Uterus (tissue), 4 donors: ENCODE measurements at places on chromosomes 3 and 15. TPM values are rescaled to one million over a fixed set of nuclear protein-coding genes. Genes with fewer than 3 reads are reported as not detected.
A peak's percentile ranks its signal among the peaks of the same experiment; 100 is the strongest.

- H3K4me3 ChIP-seq = no peak overlapping the region
- H3K4me1 ChIP-seq = no peaks in the 10 kb centered on the region
- no peaks in the 10 kb centered on the region for H3K36me3 ChIP-seq
- DNase-seq = no peak
- H3K27ac ChIP-seq = no peak overlapping the region
- no peaks in the 10 kb centered on the region for H3K27me3 ChIP-seq
These were observed 27.2 kb downstream of the PLCL2 start for GRCh38 chr3:16911916-16912315.

DNA sequence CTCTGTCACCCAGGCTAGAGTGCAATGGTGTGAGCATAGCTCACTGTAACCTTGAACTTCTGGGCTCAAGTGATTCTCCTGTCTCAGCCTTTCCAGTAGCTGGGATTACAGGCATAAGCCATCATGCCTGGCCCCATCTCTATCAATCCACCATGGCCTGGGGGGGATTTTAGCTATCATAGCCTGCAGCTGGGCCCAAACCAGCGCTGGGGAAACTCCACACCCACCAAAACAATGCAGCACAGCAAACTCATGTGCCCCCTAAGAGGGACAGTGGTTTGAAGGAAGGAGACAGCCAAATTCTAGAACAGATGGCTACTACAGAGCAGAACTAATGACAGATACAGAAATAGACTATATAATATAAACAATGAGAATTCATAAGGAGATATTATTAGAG is 13.8 kb upstream of the NSMCE3 start:
- no peaks in the 10 kb centered on the region for H3K36me3 ChIP-seq
- no peaks in the 10 kb centered on the region for H3K4me1 ChIP-seq
- H3K4me3 ChIP-seq = no peak overlapping the region
- no peaks in the 10 kb centered on the region for H3K27me3 ChIP-seq

DNA sequence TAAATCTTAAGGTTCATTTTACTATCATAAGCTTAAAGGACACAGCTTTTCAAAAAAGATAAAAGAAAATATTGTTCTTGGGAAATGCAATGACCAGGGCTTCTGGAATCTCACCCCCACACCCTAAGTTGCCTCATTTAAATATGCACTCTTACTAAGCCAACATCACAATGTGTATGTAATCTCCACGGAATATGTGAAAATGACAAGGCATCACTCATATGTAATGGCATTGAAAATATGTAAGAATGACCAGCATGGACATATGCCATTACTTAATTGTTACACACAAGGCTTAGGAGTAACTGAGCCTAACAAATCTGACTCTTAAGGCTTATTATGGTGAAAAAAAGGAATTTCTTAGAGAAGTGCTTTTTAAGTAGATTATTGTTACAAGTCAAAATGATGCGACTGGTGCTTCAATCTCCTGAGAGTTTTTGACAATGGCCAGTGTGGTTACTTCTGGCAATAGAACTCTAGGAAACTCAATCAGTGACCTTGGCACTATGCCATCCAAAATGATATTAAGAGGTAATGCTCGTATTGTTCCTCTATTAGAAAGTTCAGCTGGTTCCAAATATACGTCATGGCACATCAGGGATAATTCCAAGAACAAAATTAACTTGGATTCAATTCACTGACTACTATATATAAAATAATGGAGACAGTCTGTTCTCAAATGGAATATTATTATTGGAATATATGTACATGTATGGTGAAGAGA is 290.0 kb upstream of the PLSCR5 start:
- no peaks in the 10 kb centered on the region for H3K36me3 ChIP-seq
- no peak overlapping the region for H3K4me3 ChIP-seq
- no peaks in the 10 kb centered on the region for H3K4me1 ChIP-seq
- H3K27me3 ChIP-seq = no peaks in the 10 kb centered on the region
- no peak for DNase-seq
- no peak overlapping the region for H3K27ac ChIP-seq

DNA sequence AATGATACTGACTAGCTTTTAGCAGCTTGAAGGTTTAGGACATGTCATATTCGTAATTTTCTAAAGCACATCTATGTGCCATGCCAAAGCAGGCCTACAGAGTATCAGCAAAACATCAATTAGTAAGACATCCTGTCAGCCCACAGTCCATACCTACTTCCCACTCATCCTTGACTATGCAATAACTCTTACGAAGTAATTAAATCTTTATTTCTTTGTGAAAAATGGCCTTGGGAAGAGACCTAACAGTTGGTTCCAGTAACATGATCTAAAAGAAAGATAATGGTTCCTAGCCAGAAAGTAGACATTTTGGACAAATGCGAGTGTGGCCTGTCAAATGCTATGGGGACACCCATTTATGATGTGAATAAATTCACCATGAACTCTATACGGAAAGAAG is 172.6 kb upstream of the TNIK start:
- H3K36me3 ChIP-seq = no peaks in the 10 kb centered on the region
- H3K4me1 ChIP-seq = no peaks in the 10 kb centered on the region
- no peaks in the 10 kb centered on the region for H3K27me3 ChIP-seq
- no peak overlapping the region for H3K4me3 ChIP-seq

DNA sequence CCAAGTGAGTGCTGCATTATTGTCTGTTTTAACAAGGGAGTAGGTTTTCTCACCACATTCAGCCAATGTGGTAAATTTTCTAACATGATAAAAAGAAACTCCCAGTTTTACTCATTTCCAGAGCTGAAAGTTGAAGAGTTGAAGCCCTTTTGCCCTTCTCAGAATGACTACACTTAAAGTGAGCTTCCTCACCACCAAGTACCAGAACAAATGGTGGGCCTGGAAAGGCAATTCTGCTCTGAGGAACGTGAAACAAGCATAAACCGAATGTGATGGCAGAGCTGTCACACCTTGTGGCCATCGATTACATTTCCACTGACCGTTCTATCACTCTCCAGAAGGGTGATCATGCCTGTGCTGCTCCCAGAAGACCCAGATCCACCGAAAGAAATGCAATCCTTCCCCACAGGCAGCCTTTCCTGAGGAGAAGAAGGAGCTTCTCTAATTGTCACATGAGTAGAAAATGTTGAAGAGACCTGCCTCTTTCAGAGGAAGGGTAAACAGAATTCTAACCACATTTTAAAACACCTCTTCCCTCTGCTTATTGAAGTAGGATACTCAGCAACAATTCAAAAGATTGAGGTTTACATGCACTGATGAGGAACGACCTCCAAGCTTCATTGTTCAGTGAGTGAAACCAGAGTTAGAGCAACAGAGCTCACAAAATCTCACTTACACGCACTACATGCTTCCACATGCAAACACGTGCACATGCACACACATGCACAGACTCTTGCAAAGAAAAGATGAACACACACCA is 21.4 kb upstream of the CCR9 start:
- DNase-seq = no peak
- H3K27ac ChIP-seq = no peak overlapping the region
- H3K4me3 ChIP-seq = no peak overlapping the region
- no peaks in the 10 kb centered on the region for H3K4me1 ChIP-seq
- no peaks in the 10 kb centered on the region for H3K27me3 ChIP-seq

DNA sequence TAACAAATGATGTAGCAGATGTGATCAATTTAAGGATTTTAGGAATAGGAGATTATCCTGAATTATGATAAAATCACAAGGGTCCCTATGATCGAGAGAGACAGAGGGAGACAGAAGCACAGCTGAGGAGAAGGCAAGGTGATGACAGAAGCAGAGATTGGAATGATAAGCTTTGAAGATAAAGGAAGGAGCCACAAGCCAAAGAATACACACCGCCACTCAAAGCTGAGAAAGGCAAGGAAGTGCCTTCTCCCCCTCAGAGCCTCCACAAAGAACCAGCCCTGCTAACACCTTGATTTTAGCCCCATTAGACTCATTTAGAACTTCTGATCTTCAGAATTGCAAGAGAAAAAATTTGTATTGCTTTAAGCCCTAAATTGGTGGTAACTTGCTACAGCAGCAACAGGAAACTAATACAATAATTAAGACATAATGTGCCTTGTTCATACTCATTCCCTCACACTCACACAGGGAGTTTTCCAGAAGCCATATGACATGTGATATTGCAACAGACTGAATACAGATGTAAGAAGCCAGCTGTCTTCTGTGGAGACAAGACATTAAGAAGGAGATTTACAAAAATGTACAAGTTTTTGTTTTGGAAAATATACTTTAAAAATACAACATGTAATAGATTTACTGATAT is 38.2 kb downstream of the TRANK1 start:
- H3K27me3 ChIP-seq = no peaks in the 10 kb centered on the region
- no peaks in the 10 kb centered on the region for H3K36me3 ChIP-seq
- DNase-seq = no peak
- peak overlapping the region; percentile 79 for H3K27ac ChIP-seq

DNA sequence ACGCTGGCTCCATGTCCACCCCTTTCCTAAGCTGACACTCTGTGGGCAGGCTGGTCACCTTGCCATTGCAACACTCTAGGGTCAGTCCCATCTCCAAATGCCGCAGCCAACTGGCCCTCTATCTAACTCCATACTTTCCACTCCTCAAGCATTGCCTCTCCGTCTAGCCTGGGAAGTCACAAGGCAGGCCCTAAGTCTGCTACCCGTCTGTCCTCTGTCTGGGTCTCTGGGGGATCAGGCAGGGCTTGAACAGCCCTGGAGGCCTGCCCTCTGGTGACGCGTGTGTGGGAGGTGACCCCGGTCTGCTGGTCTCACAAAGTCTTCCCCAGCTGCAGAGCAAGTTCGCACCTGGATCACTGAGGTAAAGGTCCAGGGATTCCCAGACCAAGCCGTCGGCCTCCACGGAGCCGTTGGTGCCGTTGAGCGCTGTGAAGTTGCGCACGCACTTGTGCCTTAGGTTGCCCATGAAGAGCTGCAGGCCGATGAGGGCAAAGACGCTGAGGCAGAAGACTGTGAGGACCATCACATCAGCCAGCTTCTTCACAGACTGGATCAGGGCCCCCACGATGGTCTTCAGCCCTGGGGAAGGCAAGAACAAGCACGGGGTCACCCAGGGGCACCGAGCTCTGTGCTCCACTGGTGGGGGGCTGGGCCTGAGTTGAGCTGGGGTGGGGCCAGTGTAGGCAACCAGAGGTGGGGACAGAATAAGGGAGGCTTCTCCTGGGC is 39.9 kb downstream of the SCN5A start:
- H3K36me3 ChIP-seq = no peaks in the 10 kb centered on the region
- DNase-seq = no peak
- no peak overlapping the region for H3K4me3 ChIP-seq
- H3K4me1 ChIP-seq = no peaks in the 10 kb centered on the region

The REC114 gene
- total RNA-seq = not detected

DNA sequence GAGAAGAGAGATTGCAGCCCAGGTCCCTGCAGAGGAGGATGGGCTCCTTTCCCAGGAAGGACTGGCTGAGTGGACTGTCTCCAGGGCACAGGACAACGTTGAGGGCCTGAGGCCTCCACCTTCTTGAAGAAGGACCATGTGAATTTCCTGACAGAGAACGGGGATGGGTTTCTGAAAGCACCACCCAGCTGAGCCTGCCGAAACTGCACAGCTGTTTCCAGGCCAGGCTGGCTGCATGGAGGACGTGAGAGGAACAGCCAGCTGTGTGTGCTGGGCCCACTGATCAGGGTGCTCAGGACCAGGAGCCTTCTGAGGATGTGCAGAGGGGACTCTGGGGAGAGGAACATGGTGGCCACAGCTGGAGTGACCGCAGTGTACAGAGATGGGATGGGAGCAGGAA is 39.2 kb downstream of the HMCES start:
- DNase-seq = no peak
- no peak overlapping the region for H3K4me3 ChIP-seq
- no peaks in the 10 kb centered on the region for H3K4me1 ChIP-seq
- H3K27me3 ChIP-seq = no peaks in the 10 kb centered on the region

- no peak for DNase-seq
- H3K36me3 ChIP-seq = no peaks in the 10 kb centered on the region
- H3K27me3 ChIP-seq = no peaks in the 10 kb centered on the region
- H3K27ac ChIP-seq = no peak overlapping the region
These were observed 22.6 kb downstream of the CCRL2 start for GRCh38 chr3:46429671-46430070.

DNA sequence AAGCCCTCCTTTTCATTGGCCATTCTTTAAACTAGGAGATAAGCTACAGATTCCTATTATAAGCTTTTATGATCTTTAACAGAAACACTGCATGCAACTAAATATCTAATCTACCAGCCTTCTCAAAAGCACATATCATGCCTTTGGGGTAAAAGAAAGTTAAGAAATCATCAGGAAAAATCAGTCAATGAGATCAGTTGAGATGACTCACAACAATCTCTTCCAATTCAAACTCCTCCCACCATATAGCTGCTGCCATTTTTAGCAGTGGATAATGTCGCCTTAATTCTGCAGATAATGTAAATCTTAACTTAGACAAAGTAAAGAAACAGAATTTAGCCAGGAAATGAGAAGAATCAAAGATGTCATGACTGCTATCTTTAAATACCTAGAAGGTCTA is 135.2 kb upstream of the BCL6 start:
- DNase-seq = no peak
- H3K4me1 ChIP-seq = no peaks in the 10 kb centered on the region
- no peaks in the 10 kb centered on the region for H3K36me3 ChIP-seq
- H3K4me3 ChIP-seq = no peak overlapping the region

The UQCRC1 gene
- 194 TPM for total RNA-seq

The CFAP100 gene
- total RNA-seq = not detected

DNA sequence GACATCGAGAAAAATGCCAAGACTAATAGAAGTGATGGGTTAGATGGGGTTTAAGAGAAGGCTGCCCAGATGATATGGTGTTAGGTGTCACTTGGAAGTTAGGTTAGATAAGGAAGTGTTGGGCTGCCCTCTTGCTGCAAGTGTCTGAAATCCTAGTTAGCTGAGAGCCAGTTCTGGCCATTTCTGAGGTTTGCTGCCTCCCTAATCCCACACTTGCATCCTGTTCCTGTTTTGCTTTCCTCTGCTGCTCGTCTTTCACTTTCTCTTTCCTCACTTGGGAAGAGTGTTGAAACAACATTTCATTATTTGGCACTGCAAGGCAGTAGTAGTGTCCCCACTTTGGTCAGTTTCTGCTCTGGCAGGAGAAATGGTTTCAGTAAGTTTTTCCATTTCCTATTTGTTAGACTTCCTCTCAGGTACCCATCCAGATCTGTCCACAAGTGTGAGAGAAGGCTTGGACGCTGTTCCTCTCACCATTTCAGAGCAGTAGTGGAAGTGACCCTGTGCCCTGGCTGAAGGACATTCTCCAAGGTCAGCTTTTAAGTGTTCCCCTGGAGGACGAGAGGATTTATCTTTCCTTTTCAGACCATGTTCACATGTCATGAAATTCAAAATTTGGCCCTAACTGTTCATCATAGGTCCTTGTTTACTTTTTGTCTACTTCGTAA is 93.3 kb downstream of the ADAMTSL3 start:
- DNase-seq = peak; percentile 68
- no peaks in the 10 kb centered on the region for H3K36me3 ChIP-seq
- peak overlapping the region; percentile 17 for H3K4me3 ChIP-seq
- peak overlapping the region; percentile 66 for H3K27ac ChIP-seq
- H3K27me3 ChIP-seq = no peaks in the 10 kb centered on the region

GRCh38 chr3:156594219-156594683 is 39.3 kb upstream of the SSR3 start:
- H3K4me1 ChIP-seq = no peaks in the 10 kb centered on the region
- DNase-seq = no peak
- no peak overlapping the region for H3K27ac ChIP-seq
- no peaks in the 10 kb centered on the region for H3K36me3 ChIP-seq
- no peak overlapping the region for H3K4me3 ChIP-seq
- no peaks in the 10 kb centered on the region for H3K27me3 ChIP-seq

The LINGO1 gene
- total RNA-seq = 8.4 TPM

GRCh38 chr3:73213896-73214295 is 152.4 kb downstream of the EBLN2 start:
- no peaks in the 10 kb centered on the region for H3K4me1 ChIP-seq
- H3K27ac ChIP-seq = no peak overlapping the region
- H3K27me3 ChIP-seq = no peaks in the 10 kb centered on the region
- H3K4me3 ChIP-seq = no peak overlapping the region
- DNase-seq = no peak
